Forelimb muscle (tissue), 1 donor: ENCODE measurements at places on chromosomes 6 and 20. TPM values are rescaled to one million over a fixed set of nuclear protein-coding genes. Genes with fewer than 3 reads are reported as not detected.

The TULP4 gene
- 16.0 TPM for polyA plus RNA-seq

The KCNQ5 gene
- polyA plus RNA-seq, result 0.85 TPM

The ZSCAN31 gene
- 8.5 TPM for polyA plus RNA-seq

The POPDC3 gene
- 80.4 TPM for polyA plus RNA-seq

The OR2H2 gene
- 0.15 TPM for polyA plus RNA-seq

The WFDC9 gene
- polyA plus RNA-seq, result not detected

The CCN6 gene
- polyA plus RNA-seq, result 0.15 TPM

The MDN1 gene
- polyA plus RNA-seq, result 24.8 TPM

The PAX1 gene
- 1.9 TPM for polyA plus RNA-seq

The TSPO2 gene
- polyA plus RNA-seq, result 0.70 TPM

The DEFB127 gene
- polyA plus RNA-seq, result not detected

The DEFB132 gene
- polyA plus RNA-seq, result not detected

The LST1 gene
- 7.4 TPM for polyA plus RNA-seq

The SMLR1 gene
- 0.10 TPM for polyA plus RNA-seq

DNA sequence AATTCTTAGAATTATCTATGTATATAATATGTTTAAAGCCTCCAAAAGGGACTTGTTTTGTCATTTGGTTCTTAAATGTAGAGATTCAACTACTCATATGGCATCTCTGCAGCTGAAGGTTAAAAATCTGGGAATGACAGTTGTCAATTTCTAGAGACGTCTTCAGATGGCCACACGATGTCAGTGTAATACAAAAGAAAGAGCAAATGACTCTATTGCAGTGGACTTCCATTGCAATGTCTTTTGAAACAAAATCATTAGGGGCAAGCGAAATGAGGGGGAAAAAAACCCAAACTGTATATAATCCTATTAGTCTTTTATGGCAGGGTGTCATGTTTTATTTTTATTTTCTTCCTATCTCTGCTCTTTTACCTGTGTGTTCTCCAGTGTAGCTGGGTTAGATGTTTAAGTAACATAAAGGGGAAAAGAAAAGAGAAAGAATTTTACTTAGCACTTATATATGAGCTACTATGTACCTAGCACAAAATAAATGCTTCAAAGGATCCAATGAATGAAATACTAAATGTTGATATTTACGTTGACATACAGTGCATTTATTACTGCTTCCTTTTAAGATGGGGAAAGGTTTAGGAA lies 26.2 kb downstream of the CCN2 start:
- no peak for DNase-seq

DNA sequence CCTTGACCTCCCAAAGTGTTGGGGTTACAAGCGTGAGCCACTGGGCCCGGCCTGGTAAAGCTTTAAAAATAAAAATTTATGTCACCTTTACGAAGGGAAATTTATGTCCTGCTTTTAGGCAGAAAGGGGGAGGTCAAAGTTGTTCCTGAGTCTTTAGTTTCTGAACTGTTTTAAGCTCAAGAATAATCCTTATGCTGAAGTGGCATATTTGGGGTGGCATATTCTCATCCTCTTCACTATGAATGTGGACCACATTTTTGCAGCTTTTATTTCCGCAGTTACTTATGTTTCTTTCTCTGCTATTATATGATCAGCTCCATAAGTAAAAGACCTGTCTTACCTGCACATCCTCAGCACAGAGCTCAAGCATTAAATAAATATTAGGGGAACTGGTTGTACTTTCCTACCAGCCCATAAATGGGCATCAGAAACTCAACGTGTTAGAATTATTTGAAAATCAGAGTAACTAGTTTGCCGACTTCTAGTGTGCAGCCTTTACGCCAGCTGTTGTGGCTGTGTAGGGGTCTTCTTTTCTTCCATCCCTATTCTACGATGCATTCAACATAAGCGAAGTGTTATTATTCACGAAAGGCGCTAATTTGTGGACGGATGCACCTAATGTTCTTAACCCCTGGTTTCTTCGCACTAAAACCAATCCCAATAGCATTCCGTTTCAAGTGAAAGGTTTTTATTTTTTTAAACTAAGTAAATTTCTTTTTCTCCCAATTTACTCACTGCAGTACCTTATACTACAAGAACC lies 867 bp upstream of the AKAP7 start:
- no peak for DNase-seq

DNA sequence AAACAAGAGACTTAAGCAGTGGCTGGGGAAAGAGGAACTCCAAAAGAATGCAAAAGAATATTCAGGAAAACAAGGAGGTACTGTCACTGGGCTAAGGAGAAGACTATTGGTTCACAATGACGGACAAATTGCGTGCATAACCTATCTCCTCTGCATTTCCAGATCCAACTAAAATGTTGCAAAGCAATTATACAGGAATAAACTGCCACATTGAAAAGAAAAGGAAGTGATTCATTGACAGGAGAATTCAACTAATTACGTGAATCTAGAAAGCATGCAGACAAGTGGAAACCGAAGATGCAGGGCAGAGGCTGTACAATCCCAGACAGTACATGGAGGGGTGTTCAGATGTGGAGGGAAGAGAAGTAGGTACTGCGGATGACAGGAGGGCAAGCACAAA lies 152.8 kb upstream of the RIPOR2 start:
- no peak for DNase-seq

- no peak for DNase-seq
These were observed 43.4 kb upstream of the RNF144B start for GRCh38 chr6:18343741-18344140.

GRCh38 chr6:136213012-136213539 lies 37.0 kb downstream of the MTFR2 start:
- DNase-seq, result no peak

DNA sequence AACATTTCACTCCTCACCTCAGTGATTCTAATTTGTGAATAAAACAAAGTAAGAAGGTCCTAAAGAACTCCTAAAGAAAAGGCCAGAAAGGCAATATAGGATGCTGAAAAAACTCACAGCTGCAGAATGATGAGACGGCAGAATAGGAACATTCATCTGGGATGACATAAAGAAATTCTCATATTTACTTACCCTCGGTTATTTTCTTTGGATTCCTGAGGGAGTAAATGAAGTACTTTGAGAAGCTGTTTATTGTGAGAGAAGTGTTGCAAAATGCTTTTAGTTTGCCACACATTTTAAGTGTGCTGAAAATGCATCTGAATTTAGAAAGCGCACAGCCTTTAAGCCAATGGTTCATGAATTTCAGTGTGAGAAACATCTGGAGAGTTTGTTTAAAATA lies 35.7 kb upstream of the RBL1 start:
- DNase-seq, result no peak

DNA sequence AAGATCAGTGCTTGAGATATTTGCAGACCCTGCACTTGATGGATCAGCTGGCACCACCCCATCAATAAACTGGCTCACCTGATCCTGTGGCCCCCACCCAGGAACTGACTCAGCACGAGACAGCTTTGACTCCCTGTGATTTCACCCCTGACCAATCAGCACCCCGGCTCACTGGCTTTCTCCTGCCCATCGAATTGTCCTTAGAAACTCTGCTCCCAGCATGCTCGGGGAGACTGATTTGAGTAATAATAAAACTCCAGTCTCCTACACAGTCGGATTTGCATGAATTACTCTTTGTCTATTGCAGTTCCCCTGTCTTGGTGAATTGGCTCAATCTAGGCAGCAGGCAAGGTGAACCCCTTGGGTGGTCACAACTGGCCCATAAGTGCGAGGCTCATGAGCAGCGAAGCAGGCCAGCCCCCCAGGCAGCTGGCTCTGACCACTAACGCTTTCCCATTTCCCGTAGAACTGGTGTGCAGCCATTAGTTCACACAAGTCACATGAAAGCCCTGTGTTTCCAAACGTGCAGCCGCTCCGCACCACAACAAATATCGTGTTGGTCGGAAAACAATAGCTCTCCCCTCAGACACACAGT lies 79.6 kb downstream of the RSPH3 start:
- no peak for DNase-seq

GRCh38 chr6:2396846-2397630 lies 151.6 kb upstream of the GMDS start:
- DNase-seq, result no peak

DNA sequence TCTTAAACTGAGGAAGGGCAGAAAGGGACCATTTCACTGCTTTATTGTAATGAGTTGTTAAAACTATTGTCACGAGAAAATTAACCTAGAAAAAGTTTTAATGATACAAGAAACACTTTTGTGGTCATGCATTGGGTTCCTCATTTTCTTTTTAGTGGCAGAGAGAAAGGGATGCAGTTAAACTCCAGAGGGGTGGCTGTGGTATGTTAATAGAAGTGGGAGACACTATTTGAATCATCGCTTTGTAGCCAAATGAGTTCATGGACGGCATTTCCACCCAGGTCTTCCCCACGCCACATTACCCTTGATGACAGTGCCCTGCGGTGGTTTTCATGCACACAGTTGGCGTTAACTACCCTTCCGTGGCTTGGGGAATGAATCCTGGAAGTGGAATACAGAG lies 235.6 kb downstream of the PLCB1 start:
- no peak for DNase-seq

- no peak for DNase-seq
These were observed 144.5 kb upstream of the ID4 start for GRCh38 chr6:19692506-19693298.

- no peak for DNase-seq
These were observed 103.0 kb downstream of the BCKDHB start for GRCh38 chr6:80209430-80209829.

- DNase-seq, result no peak
These were observed 572 bp downstream of the SLC2A4RG start for GRCh38 chr20:63740070-63740626.

DNA sequence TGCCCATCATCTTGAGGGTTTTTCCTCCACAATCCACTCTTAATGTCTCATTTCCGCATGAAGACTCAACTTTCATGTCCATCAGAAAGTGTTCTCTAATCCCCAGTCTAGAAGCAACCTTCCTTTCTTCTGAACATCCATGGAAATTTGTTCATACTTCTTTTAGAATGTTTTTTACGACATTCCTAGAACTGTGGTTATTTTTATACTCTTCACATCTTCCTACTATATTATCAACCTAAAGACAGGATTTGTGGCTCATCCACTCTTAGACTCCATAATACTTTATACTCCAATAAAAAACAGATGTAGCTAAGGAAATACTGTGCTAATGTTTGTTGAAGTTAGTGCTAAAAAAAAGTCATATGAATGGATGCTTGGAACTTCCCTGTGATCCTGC lies 1.4 kb upstream of the CAP2 start:
- DNase-seq, result no peak

DNA sequence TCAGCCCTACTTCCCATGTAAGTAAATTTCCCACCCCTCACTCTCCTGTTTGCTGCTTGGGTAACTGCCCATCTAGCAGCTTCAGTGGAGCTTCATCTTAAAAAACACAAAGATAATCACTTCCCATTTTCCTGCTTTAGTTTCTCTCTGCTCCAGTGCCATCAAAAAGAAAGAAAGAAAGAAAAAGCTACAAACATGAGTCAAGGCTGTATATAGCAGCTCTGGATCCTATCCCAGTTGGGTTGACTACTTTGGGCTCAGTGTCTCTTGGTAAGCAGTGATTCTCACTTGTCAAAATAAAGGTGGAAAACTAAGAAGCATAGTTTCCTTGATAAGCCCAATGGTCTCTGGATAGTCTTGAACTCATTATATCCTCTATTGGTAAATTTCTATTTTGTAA lies 48.7 kb upstream of the SRPK1 start:
- DNase-seq, result no peak

DNA sequence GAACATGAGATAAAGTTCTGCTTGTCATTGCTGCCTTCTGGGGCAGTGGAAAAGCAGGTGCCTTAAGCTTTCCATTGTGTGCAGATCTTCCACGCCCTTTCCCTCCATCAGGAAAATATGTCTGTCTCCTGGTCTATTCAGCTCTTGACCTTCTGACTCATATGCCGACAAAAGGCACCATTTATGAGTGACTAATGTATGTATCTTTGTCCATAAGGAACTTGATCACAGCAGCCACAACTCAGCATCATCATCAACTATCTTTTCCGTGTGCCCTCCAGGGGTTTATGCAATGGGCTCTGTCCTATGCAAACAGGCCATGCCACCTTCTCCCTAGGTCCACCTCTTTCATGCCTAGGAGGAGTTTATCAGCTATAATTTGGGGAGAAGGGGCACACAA lies 102.7 kb upstream of the QKI start:
- no peak for DNase-seq

DNA sequence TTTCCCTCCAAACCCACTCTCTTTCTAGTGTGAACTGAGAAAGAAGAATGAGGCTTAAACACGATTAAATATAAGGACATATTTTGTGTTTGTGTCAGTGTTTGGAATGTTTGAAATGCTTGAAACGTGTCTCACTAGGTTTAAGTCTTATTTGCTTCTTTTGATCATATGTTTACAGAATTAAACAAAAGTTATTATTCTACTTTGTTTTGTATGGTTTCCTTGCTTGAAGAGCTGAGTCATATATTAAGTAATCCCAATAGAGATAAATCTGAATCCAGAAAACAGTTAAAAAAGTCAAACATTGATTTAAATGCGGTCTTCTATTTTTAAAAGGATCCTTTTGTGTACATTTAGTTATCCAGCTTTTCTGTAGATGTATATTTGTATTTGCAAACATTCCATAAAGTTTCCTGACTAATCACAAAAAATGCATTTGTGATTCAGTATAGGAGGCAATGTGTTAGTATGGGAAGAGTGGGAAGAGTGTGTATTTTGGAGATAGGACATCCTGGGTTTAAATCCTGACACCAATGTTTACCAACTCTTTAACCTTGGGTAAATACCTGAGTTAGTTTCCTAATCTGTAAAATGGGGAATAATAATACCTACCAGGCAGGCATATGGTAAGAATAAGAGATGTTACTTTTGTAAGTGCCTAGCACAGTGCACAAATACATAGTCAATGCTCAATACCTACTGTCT lies 72.9 kb downstream of the TSBP1 start:
- no peak for DNase-seq

GRCh38 chr6:44056392-44057237 lies 70.6 kb downstream of the MRPL14 start:
- DNase-seq, result no peak
